ENCODE measurements at places on chromosomes 12 and 14.

DNA sequence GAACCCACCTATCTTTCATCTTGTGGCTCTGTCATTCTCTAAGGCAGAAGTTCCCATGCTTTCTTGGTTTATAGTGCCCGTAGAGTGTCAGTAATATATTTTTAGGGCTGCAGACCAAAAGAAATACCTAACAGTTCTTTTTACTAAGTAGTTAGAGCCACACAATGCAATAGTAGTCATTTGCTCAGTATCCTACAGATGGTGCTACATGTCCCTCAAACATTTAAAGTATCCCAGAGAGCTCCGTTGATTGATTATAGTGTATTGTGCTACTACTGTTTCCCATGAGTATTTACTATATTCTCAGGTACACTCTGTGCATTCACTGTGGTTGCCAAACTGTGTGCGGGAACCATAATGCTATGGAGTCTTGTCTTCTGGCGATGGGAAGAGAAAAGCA is 4.7 kb upstream of the PLBD1 start:
- DNase-seq: no peak

GRCh38 chr12:68824597-68825250 is 16.7 kb downstream of the MDM2 start:
- no peak for DNase-seq

DNA sequence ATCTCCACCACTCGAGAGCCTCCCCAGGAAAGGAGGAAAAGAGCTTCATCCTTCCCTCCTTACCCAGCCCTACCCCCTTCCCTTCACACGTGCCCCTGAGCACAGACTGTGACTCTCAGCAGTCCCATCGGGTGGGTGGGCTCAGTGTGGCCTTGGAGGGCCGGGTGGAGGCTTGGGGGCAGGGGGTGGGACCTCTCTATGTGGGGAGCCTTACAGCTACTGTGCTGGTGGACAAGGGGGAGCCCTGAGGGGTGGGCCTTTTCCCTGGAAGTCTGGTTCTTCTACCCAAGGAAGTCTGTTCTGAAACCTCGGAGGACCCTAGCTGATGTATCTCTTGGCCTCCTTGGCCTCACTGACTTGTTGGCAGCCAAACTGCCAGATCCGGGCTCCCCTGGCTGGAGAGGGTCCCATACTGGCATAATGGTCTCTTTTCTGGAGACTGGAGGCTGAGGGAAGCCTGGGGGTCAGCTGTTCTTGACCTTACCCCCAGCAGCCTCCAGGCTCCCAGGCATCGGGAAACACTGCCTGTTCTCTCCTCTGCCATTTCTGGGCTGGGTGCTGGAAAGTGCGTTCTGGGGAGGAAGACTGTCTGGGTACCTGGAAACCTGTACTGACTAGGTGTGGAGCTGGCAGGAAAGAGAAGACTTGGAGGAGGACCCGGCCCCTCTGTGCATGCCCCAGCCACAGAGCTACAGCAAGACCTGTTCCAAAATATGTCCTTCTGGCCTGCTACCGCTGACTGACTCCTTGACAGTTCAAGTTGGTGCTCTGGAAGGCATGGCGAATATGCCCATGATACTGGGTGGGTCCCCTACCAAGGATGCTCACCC is 7.6 kb downstream of the VASH1 start:
- DNase-seq: peak; percentile 3

- no peak for DNase-seq
Measured at GRCh38 chr12:121190523-121191031, 19.4 kb upstream of the P2RX4 start.

DNA sequence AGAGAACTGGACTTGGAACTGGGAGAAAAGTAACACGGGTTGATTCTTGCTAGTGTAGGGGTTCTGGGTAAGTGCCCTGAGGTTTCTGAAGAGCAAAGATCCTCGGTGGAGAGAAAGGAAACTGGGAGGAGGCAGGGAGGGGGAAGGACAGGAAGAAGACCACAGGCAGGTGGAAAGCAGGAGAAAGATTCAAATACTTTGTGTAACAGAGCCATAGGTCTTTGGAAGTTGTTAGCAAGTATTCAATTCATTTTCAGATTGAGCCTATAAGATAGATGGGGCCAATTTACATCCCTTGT is 1.3 kb downstream of the PNP start:
- DNase-seq: no peak

DNA sequence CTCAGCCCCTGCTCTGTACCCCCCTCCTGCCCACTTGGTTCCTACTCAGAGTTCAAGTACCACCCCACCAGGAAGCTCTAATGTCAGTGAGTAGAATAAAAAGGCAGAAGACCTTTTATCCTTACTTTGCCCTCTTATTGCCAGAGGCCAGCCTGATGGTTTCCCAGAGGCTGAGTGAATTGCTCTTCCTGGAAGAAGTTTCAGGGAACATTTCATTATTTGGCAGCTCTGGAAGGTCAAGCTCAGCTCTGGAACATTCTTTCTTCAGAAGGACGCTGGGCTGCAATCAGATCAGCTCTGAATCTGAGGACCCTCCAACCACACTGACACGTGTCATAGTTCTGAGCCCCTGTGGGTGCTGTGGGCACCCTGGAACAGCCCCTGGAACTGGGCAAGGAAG is 188.9 kb downstream of the ETV6 start:
- no peak for DNase-seq

DNA sequence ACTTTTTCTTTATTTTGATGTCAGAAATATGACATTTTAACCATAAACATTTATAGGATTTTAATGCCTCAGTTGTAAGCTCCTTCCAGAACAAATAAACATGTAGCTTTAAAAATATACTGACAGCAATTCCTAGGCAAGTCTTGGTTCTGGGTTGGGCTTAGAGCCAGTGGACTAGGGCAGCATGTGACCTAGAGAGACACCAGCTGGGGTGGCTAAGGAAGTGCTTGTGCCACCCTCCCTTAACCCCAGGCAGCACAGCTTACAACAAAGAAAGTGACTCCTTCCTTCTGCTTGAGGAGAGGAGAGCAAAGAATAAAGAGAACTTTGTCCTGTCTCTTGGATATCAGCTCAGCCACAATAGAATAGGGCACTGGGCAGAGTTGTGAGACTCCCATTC is 61.6 kb upstream of the KTN1 start:
- DNase-seq: no peak

DNA sequence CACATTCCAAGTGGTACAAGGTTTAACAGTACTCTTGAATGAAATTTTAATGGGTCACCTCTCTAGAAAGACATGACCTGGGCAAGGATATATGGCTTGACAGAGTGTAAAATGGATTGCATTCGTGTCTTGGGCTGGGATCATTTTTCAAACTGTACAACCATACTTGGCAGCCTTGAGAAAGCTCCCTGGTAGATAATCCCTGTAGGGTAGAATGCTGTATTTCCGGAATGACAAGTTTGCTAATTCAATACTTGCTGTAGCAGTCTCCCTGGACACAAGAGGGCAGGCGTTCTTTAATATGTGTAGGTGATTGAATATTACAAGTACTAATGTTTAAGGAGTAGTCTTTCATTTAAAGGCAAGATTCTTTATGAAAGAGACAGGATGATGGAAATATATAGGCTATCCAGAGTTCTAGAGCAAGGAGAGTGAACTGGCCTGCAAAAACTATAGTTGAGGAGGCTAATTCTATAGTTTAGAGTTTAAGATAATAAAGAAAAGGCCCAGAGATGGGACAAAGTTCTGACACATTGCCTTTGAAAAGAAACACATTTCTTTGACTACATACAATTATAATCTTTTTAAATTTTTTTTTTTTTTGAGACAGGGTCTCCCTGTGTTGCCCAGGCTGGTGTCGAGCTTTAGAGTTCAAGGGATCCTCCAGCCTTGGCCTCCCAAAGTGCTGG is 53.4 kb downstream of the PLBD1 start:
- no peak for DNase-seq

- peak; percentile 48 for DNase-seq
Measured at GRCh38 chr14:68824517-68825347, 31.9 kb upstream of the ZFP36L1 start.

- no peak for DNase-seq
Measured at GRCh38 chr12:114530417-114530816, 124.5 kb upstream of the TBX5 start.

GRCh38 chr14:103935102-103935501 is 6.8 kb downstream of the TDRD9 start:
- DNase-seq: no peak

- no peak for DNase-seq
Measured at GRCh38 chr12:37543966-37544668, 772.5 kb upstream of the ALG10B start.

DNA sequence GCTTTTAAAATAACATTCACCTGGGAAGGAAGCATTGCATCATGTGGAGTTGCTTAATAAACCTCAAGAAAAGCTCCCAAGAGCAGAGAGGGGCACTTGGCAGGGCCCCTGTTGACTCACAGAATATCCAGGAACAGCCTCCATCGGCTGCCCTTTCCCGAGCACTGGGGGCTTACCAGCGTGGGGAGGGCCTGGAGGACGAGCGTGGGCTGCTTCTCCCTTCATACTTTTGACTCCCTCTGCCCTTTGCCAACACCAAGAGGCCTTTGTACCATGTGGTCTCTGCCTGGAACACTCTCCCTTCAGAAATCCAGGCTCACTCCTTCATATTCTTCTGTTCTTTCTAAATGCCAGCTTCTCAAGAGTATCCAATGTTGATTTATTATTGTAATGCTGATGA is 492.1 kb upstream of the TMEM132C start:
- DNase-seq: no peak

- peak; percentile 31 for DNase-seq
Measured at GRCh38 chr12:105228494-105228893, 7.5 kb downstream of the APPL2 start.

DNA sequence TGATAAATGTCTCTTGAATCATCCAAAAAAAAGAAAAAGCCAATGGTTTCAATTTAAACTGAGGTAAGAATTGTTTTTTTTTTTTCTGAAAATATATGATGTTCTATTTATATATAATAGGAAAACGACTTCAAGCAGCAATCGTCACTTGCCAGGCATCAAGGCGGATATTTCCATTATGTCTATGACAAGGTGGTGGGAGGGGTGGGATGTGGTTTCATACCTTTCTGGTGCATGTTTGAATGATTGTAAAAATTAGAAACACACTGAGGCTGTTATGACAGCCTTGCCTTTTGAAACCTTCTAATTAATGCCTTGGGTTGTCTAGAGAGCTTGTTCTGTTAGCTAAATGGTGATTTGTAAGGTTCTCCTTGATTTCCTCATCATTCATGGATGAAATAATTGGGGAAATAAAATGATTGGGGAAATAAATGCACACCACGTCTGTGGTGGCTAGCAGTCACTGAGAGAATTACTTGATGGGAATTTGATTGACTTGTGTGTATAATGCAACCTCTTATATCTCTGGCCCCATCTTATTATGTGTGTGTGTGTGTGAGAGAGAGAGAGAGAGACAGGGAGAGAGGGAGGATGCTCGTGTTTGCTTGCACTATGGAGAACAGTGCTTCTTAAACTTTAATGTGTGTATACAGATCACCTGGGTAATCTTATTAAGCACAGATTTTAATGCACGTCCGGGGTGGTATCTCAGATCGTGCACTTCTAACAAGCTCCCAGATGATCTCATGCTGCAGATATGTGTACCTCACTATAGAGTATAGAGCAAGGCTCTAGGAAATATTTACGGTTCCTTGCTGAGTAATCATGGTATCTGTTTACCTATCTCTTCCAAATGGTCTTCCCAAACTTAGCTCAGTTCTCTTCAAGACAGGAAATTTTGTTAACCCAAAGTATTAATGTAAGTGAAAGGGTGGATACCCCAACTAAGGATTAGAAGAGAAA is 502.6 kb downstream of the DIO2 start:
- DNase-seq: no peak

DNA sequence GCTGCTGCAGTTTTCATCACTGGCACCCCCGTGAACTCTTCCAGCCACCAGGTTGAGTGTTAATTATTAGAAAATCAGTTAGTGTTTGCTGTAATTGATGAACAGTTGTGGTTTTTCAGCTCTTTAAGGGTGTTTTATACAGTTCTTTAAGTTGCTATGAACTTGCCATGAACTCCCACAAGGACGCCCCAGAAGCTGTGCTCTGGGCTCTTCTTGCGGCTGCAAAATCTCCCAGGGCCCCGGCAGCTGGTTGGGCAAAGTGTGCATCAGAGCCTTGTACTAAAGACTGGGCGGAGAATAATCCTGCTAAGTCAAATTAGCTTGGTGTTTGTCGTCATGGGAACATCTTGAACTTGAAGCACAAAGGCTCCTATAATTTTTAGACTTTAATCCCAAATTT is 82.2 kb downstream of the EML1 start:
- no peak for DNase-seq

GRCh38 chr12:107884769-107885694 is 110.5 kb downstream of the ASCL4 start:
- DNase-seq: peak; percentile 47

DNA sequence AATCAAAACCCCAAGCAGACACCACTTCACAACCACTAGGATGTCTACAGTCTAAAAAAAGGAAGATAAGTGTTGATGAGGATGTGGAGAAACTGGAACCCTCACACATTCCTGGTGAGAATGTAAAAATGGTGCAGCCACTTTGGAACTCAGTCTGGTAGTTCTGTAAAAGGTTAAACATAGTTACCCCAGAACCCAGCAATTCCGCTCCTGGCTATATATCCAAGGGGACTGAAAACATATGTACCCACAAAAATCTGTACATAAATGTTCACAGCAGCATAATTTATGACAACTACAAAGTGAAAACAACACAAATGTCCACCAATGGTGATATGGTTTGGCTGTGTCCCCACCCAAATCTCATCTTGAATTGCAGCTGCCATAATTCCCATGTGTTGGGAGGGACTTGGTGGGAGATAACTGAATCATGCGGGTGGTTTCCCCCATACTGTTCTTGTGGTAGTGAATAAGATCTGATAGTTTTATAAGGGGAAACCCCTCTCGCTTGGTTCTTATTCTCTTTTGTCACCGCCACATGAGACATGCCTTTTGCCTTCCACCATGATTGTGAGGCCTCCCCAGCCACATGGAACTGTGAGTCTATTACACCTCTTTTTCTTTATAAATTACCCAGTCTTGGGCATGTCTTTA is 46.8 kb downstream of the PRKAB1 start:
- DNase-seq: no peak

DNA sequence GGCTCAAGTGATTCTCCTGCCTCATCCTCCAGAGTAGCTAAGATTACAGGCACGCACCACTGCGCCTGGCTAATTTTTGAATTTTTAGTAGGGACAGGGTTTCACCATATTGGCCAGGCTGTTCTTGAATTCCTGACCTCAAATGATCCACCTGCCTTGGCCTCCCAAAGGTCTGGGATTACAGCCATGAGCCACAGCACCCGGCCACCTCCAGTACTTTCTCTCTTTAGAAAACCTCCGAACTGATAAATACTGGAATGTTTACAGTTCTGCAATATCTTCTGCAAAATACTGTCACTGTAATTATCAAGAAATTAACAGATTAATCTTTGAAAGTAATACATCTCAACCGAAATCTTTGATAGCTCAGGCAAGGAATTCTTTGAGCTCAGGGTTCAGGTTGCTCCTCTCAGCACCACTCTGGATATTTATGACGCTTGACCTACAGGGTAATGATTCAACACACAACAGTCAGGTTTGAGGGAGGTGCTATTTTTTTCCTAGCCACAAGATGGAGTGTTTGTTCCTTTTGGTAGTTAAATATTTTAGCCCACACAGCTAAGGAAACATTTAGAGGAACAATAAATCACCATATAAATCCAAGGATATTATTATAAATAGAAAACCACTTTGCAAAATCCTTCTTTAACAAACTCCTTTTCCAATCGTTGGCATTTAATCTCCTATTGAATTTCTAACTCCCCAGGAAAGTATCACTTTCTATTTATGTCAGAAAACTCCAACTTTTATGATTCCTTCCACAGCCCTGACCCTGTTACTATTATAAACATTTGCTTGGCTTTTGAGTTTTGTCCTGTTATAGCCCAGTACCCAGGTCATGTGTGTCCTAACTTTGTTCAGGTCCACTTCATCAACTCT is 48.6 kb upstream of the GTF2A1 start:
- peak; percentile 21 for DNase-seq
